ENCODE measurements at places on chromosomes 5 and 9.

GRCh38 chr9:4503103-4503502 lies 12.8 kb downstream of the SLC1A1 start:
- no peak for DNase-seq

GRCh38 chr9:75664597-75664996 lies 225.9 kb upstream of the PCSK5 start:
- no peak for DNase-seq

GRCh38 chr9:7879551-7880245 lies 80.1 kb upstream of the DMAC1 start:
- peak; percentile 85 for DNase-seq

DNA sequence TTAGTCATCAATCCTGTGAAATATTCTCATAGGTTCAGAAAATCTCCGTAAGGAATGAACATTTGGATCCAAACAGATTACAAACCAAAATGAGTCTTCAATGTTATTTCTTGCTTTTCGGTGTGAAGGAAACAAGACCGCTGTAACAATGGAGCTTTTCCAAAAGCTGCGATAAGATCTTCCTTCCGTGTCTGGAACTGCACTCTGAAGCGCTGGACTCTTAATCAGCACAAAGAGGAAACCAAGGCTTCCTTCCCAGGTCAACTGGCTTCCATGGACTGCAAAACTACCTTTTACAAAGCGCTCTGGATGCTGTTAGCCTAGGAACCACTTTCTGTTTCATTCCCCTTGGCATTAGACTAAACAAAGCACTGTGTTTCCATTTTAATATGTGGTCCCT lies 137.9 kb upstream of the BASP1 start:
- DNase-seq = no peak

DNA sequence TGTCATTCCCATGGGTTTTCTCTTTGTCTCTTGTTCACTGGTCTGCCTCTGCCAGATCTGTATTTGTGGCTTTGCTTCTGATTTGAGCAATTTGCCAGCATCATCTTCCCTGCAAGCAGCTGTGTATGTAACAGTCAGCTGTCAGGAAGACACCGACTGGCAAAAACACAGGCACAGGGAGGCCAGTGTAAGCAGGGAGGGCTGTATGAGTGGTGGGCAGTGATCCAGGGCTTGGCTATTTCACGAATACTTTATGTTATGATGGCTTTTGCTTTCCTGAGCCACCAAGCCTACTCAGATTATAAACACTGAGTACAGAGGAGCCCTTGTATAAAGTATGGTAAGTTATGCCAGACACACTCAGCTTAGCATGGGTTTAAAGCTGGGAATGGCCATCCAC lies 11.6 kb downstream of the BNIP1 start:
- DNase-seq = no peak

Data from activated CD4-positive, alpha-beta T cell treated with anti-CD3 and anti-CD28 coated beads, Interleukin-10, Interleukin-2, amounts not matched to agents 100 ng/mL and 50 ng/mL, durations not matched to agents 16 hours and 8 hours (primary cell).